ENCODE measurements at places on chromosomes 13 and 19.

GRCh38 chr13:93964146-93964512 lies 515.4 kb downstream of the DCT start:
- no peak for DNase-seq

DNA sequence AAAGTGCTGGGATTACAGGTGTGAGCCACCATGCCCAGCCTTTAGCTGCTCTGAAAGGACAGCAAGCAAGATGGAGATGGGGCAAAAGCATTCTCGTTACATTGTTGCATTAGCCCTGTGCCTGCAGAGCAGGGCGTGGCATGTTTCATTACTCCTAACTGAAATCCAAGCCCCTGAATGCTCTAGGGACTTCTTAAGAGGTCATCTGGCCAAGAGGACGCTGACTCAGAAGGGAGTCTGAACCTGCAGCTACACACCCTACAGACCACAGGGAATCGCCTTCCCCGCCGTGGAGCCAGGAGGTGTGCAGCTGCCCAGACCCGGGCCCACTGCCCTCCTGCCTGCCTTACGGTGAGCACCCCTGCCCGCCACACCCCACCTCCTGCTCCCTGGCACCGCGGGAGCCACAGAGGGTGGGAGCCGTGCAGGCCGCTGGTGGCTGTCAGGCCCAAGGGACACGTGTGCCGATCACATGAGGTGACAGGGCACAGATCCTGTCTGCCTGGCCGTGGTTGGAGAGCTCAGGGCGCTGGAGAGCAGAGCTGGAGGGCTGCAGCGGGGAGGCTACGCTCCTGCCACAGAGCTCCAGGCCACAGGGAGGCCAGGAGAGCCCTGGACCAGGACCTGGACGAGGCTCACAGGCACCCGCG lies 27.2 kb downstream of the ADPRHL1 start:
- no peak for DNase-seq

DNA sequence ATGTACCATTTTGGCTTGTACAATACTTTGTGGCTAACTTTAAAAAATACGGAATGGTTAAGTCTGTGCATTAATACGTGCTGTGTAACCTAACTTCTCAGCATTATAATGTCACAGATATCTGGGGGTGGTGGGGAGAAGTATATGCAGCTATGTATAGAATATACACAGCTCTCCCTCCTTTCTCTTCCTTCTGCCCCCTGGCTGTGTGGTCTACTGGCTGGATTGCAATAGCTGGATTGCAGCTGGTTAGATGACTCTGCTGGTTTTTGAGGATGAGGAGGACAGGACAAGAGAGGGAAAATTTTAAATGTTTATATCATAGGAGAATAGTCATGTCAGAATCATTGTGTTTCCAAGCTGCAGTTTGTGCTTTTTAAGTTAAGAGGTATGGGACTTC lies 9.7 kb downstream of the RNASEH2B start:
- DNase-seq = no peak

- no peak for DNase-seq
Measured at GRCh38 chr13:66214467-66214866, 1015.7 kb downstream of the PCDH9 start.

DNA sequence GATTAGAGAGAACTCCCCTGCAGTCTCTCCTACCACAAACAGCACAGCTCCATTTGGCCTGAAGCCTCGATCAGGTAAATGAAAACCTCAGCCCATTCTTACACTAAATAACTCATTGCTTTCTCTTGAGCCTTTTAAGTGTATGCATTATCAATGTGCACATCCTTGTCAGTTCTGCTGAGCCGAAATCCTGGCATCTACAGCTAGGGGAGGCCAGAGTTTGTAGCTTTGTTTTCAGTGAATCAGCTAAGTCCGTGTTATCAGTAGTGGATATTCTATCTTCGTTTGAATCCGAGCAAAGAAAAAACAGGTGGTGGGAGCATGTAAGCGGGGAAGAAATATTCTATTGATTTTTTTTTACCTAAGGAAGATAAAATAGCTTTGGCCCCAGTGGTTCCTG lies 84.4 kb downstream of the ESD start:
- DNase-seq = no peak

DNA sequence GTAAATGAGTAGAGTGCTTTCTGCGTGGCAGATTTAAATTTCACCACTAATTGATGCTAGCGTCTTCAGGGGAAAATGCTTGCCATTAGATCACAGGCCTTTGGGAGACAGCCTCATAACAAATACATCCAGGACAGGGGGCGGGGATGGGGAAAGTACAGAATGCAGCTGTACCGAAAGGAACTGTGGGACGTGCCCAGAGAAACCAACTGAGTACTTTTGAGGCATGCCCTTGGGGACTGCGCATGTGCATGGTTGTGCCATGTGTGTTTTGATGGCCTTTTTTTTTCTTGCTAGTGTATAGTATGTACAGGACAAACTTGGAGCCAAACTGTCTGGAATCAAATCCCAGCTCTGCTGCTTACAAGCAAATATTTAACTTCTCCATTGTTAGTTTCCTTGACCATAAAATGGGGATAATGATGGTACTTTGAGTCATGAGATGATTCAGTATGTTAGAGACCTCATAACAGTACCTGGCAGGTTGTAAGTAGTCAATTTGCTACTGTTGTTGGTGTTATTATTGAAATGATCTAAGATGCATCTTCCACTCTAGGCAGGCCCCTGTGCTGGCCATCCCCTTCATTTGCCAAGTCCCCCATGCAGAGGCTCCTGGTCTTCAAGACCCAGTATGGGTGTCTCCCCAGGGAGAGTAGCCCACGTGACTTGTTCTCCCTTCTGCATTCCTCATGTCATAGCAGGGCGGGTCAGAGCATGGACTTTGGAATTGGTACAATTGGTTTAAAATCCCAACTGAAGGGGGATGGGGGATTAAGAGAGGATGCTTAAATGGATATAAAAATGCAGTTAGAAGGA lies 68.3 kb upstream of the NPAS1 start:
- DNase-seq = no peak

- DNase-seq = no peak
Measured at GRCh38 chr13:111462221-111462764, 141.9 kb downstream of the TEX29 start.

DNA sequence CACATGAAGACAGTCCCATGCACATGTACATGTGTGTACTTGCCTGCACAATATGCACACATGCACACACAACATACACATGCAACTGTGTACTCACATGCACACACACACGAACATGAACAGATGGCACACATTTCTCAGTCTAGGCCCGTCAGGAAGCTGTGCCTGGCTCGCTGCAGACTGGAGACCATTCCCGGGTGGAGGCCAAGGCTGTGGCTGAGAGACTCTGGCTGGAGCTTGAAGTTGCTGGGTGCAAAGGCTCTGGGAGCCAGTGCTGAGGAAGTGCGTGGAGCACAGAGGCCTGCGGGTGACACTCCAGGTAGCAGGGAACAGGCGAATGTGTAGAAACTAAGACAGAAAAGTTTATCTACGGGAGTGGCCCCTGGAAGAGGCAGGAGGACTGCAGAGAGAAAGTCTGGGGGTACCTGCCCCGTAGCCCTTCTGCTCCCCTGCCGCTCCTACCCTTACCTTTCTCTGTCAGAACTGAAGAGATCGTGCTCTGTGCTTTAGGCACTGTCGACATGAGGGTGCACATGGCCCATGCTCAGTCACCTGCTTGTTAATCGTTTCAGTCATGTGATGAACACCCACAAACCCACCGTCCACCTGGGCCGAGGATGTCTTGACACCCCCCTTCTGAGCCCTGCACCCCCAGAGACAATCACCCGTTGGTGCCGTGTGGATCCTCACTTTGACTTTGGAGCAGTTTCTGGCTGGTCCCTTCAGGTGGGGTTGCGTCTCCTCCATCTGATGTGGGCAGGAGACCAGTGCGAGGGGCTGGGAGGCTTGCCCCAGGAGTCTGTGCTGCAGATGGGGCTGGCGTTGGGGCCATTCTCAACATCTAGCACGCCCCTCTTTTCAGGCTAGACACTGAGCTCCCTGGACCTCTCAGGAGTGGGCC lies 69.4 kb downstream of the TEX29 start:
- DNase-seq = no peak

DNA sequence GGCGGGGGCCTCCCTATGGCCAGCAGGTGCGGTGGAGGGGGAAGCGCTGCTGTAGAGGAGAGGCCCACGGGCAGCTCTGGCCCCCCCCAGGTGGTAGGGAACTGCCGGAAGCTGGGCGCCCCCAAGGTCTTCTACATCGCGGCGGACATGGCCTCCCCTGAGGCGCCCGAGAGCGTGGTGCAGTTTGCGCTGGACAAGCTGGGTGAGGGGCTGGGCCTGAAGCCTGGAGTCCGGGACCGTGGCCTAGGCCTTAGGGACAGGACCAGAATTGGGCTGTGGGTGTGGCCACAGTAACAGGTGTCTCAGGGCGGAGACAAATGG lies 3.8 kb upstream of the RPL36 start:
- no peak for DNase-seq

DNA sequence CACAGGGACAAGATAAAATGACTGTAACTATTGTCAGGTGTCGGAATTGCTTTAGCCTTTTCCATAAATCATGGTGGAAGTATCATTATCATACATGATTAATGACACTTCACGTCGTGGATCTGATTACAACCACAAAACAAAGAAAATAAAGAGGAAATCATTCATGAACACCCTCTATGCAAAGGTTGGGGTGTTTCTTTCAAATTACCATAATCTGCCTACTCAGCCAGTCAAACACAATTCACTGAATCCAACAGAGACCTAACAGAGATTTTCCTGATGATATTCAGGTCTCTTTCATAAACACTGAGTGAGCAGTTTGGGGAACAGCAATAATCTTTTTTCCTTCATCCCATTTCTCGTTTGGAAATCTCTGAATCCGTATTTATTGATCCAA lies 625.6 kb downstream of the DCT start:
- DNase-seq = no peak

DNA sequence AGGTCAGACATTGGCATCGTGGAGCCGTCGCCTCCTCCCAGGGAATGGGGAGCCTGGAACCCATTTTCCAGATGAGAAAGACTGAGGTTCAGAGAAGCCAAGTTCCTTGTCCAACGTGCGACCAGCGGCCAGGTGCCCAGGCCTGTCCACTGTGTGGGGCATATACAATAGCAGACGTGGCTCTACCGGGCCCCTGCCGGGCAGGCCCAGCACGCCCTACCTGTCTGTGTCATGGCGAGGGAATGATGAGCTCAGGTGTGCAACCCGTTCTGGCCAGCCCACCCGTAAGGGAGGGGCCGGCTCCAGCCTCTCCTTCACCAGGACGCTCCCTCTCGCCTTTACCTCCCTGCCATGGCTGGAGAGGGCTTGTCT lies 837 bp downstream of the GNA15 start:
- DNase-seq = no peak

GRCh38 chr13:43057653-43058317 lies 34.4 kb downstream of the DNAJC15 start:
- no peak for DNase-seq

GRCh38 chr19:48469289-48469881 lies at the start of gene CYTH2:
Gene CYTH2 (plus strand): TSS chr19:48469369. CDS start chr19:48469508, 139 bp downstream.
- DNase-seq = no peak

- DNase-seq = no peak
Measured at GRCh38 chr19:19470579-19470978, 44.8 kb downstream of the TSSK6 start.

GRCh38 chr13:43830497-43830881 lies 43.7 kb upstream of the ENOX1 start:
- DNase-seq = no peak

- DNase-seq = no peak
Measured at GRCh38 chr13:107788464-107789165, 426.7 kb downstream of the LIG4 start.

DNA sequence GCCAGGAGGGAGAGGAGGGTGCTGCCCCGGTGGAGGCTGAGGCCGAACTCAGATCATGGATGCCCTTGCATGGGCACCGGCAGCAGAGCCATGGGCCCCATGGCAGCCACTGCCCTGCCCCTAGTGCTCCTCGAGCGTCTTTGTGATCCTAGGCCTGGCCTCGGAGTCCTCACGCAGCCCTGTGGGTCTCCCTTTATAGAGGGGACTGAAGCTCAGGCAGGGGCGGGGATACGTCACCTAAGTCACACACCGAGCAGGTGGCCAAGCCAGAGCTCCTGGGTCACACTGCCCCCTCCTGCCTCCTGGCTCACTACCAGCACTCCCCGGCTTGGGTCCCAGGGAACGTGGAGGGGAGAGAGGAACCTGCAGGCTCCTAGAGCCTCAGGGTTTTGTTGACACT lies 28.7 kb downstream of the DHX34 start:
- no peak for DNase-seq

DNA sequence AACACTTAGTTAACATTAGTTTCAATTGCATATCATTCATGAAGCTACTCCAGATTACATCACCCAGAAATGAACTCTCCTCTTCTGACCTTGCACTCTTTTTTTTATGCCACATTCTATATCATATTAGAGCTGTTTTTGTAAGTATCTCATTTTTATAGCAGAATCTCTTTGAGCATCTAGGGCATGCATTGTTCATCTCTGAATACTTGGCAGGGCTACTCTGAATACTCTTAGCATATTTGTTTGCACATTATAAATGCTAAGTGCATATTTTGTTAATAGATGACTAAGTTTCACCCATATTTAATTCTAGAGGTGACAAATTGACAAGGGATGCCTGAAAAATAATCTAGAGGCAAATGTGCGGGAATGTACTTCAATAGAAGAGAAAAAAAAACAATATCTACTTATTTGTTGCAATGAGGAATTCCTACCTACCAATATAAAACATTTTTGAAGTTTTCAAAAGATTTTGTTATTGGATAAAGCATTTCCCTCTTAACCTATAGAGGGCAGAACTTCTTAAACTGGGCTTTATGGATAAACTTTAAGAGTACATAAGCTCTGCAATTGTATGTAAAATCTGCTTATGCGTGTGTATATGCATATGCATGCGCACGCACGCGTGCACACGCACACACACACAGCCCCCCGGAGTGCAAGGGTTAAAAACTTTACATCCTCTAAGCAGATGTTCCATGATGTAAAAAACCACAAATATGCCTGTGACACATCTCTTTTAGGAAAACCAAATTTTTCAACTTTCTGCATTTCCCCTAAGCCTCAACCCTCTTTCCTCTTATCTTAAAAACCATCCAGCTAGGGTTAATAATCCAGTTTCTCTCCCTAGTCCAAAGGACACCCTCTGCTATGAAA lies 73.0 kb upstream of the OXGR1 start:
- DNase-seq = no peak

DNA sequence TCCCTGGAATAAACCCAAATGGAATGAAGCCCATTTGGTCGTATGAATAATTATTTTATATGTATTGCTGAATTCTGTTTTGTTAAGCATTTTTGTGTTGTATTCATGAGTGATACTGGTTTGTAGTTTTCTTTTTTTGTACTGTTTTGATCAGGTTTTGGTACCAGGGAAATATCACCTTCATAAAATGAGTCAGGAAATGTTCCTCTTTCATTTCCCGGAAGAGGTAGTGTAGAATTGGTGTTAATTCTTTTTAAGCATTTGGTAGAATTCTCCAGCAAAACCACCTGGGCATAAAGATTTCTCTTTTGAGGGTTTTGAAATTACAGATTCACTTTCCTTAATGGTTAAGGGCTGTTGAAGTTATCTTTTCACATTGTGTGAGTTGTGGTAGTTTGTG lies 13.3 kb downstream of the SPATA13 start:
- no peak for DNase-seq

- DNase-seq = no peak
Measured at GRCh38 chr19:40450664-40451063, 6.5 kb upstream of the SERTAD3 start.
